Activated CD4-positive, alpha-beta T cell treated with anti-CD3 and anti-CD28 coated beads, Interleukin-2, amount 10 ng/mL, durations not matched to agents 24 days and 14 days (primary cell): ENCODE measurements at places on chromosomes 12 and 14.

GRCh38 chr12:88662961-88663360 is 82.7 kb upstream of the KITLG start:
- no peak for DNase-seq

DNA sequence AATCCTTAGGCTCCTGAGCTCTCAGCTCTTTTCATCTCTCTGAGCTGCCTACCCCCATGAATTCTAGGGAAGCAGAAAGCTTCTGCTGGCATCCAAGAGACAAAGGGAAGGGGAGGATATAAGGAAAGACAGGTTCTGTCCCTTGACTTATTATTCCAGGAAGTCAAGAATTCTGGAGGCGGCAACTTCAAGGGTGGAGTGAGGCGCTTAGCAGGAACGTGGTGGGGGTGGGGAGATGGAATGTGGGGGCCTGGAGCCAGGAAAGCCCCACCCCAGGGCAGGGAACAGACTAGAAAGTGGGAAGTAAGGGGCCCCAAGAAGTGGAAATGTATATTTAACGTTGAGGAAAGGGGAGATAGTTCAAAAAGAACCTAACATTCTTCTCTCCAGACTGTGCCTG is 1.4 kb downstream of the CALCOCO1 start:
- DNase-seq = no peak

DNA sequence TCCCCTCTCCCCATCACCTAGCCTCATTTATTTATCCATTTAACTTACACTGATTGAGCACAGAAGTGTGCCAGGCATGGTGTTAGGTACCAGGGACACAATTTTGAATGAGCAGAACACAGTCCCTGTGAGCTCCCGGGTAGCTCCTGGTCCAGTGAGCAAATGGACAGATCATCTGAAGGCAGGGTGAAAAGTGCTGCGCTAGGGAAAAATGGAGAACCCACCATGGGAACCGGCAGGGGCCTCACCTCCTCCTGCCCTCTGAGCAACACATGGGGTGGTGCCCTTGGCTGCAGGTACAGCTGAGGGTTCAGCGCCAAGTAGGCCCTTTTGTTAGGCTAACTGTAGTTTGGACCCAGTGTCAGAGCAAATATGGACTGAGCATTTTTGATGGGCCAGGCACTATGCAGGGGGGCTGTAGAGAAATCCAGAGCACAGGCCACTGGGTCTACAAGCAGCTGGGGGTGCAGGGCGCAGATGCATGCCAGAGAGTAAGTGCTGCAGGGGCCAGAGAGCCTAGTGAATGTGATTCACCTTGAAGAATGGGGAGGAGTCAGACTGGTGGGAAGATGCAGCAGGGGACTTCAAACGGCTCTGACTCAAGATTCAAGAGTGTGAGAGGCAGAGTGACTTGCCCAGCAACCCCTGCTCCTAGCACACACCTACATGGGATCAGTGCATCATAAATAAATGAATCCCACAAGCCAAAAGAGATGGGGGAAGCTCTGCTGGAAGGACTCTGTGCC is 28.2 kb downstream of the LTBP2 start:
- no peak for DNase-seq

DNA sequence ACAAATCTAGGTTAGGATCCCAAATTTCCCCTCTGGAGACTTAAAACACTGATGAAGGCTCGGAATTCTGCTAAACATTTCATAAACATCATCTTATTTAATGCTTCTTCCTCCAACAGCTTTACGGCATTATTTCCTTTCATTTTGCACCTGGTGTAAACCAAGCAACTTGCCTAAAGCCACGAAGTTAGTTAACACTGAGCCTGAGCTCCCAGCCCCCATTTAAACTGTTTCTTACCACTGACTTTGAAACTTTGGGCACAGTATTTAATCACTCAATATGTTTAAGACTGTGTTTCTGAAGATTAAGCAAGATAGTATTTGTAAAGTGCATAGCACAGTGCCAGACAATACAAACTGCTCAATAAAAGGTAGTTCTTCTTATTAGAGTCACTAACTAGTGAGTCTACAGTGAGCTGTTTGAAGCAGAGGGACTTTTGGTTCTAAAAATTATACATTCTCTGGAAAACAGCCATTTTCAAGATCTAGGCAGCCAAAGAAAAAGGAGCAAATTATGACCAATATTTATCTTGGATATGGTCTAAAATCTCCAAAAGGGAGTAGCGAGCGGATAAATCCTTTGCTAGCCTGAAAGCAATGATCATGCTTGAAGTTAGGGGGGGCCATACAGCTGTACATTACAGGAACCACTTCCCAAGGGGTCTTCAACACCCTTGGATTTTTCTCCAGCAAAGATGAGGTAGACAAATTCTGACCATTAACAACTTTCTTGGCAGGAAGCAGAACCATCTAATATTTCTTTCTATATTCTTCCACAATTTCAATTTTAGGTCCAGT is 4.0 kb downstream of the EGLN3 start:
- DNase-seq = no peak

DNA sequence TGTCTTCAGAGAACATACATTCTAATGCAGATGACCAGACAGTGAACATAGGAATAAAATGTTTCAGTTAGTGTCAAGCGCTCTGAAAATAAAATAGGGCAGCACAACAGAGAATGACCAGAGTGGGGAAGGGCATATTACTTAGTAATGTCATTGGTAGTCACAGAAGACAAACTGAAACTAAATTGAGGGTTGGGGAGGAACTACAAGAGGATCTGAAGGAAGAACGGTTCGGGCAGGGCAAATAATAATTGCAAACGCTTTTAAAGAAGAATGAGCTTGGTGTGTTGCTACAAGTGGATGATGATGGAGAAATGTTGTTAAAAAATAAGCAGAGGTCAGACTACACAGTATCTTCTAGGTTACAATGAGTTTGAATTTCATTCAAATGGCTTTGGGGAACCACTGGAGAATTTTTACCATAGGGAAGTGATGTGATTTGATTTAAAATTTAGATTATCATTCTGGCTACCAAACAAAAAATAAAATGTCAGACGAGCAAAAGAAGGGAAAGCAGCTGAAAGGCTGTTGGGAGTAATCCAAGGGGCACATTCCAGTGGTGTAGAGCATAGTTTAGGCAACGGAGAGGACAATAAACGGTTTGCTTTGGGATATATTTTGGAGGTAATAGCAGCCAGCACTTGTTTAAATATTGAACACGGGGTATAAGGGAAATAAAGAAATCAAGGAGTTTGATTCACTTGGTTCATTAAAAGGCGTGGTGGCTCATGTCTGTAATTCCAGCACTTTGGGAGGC is 56.3 kb upstream of the SLC6A13 start:
- DNase-seq = no peak

DNA sequence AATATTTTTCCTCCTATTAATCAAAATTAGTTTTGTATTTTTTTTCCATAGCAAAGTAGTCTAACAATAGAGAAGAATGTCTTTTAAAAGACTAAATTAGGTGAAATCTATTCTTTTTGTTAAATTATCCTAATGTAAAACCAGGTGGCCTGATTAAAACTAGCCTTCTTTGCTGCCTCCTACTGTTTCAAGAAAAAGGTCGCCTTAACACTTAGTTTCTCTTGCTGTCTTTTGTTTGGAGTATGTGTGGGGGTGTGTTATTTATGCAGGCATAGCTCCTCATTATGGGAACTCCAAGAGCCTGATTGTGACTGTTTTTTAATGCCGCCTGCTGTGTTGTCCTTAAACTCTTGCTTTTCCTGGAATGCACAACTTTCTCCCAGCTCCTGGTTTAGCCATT is 855.3 kb downstream of the DIO2 start:
- no peak for DNase-seq

DNA sequence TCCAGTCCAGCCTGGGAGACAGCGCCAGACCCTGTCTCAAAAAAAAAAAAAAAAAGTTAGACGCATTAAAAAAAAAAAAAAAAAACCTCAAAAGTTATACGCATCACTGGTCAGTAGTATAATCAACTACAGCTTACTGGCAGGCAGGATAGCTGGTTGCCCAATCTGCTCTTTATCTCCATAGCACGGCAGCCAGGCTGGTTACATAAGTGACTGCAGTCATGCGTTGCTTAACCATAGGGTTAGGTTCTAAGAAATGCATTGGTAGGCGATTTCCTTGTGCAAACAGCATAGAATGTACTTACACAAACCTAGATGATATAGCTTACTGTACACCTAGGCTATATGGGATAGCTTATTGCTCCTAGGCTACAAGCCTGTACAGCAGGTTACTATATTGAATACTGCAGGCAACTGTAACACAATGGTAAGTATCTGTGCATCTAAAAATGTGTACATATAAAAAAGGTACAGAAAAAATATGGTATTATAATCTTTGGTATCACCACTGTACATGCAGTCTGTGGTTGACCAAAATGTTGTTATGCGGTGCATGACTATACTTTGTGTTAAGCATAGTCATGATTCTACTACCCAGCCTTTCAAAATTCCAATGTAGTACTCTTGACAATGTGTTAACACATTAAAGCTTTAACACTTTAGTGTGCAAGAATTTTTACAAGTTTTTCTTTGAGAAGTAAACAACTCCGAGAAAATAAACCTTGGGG is 8.1 kb downstream of the L2HGDH start:
- DNase-seq = no peak

DNA sequence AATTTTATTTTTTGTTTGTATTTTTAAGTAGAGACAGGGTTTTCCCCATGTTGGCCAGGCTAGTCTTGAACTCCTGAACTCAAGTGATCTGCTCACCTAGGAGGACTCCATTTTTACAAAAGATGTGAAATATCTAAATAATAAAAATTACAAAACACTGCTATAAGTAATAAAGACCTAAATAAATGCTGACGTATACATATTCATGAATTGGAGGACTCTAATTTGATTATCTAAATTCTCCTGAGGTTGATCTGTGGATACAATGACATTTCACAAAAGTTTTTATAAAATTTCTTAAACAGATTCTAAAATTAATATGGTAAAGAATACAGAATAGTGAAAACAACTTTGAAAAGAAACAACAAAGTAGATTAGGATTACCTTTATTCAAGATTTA is 1224.0 kb downstream of the SLC16A7 start:
- no peak for DNase-seq

- no peak for DNase-seq
Measured at GRCh38 chr12:116717466-116718437, 20.1 kb downstream of the SPRING1 start.

- no peak for DNase-seq
Measured at GRCh38 chr12:49121047-49121696, 10.0 kb downstream of the TUBA1B start.

DNA sequence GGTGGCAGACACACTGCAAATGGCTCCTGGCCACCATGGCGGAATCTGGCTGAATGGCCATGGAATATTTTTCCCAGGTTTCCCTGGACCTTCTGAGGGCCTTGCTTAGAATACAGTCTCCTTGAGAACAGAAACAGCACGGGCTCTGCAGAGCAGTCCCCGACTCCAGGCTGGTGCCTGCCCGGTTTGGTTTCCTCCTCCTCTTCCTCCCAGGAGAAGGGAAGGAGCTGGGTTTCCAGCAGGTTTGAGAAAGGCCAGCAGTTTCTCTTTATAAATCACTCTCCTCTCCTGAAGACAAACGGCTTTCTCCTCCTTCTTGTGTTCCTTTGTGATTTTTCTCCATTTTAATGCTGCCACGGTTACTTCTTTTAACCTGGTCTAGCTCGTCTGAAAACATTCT is 106.8 kb upstream of the RFLNA start:
- no peak for DNase-seq

- DNase-seq = no peak
Measured at GRCh38 chr12:25884920-25885234, 73.6 kb upstream of the RASSF8 start.

- DNase-seq = no peak
Measured at GRCh38 chr12:98817742-98818141, 172.7 kb downstream of the APAF1 start.

DNA sequence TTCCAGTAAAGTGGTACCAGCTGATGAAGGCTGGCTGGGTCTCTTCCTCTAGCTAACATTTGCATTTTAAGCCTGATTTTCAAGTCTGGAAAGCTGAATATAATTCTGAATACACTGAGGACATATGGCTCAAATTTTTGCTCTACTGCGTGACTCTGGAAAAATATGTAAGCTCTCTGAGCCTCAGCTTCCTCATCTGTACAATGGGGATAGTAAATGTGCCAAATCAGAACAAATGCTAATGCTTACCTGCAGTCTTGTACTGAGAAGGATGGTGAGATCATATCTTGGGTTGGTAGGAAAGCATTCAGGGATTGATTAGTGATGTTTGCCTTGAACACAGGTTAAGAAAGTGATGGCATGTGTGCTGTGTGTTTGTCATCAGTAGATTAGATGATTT is 14.6 kb downstream of the HNF1A start:
- no peak for DNase-seq

DNA sequence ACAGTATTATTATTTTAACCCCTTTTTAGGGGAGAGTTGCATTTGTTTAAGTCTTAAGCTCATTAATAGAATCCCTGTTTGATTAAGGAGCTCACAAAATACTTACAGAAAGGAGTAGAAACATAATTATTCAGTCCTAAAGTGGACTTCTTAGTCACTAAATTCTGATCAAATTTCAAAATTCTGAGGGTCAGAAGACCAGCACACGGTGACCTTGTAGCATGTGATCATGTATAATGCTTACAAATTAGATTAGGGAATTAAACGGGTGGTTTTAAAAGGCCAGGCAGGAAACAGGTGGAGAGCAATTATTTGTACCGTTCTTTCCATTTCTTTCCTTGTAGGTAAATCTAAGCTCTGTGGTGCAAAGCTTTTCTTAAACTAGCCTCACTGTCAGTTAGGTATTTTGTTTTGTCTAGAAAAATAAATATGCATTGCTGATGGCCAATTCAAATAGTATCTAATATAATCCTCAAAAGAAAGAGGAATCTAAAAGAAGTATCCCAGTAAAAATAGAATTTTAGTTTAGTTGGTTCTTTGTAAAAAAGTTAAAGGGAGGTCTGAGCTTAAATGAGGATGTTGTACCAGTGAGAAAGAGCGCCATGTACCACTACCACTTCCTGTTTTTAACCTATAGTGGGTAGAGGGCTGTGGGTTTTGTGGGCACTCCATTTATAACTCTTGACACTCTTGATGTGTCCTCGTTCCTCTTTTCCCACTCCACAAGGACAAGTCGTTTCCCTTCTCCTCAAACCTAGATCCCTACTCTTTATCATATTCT is 51.1 kb downstream of the SLC38A1 start:
- peak; percentile 92 for DNase-seq

GRCh38 chr14:40623643-40624042 is 983.0 kb upstream of the LRFN5 start:
- DNase-seq = no peak

- DNase-seq = no peak
Measured at GRCh38 chr12:62808166-62808879, 126.6 kb downstream of the PPM1H start.

- DNase-seq = no peak
Measured at GRCh38 chr12:32252199-32253073, 145.8 kb downstream of the BICD1 start.

DNA sequence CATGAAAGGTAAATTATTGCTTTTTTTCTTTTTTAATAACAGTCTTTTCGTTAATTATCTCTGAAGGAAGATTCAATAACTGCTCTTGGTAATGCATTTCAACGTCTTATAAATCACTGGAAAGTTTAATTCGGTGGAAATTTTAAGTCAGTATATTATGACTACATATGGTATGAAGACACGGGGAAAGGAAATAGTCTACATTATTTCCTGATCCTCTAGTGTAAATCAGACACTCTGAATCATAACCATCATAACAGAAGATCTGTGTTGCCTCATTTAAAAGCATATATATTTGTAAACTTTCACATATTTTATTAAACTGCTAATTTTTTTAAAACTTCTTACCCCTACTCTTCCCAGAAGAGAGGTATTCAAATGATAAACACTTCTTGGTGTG is 53.7 kb downstream of the EFCAB11 start:
- no peak for DNase-seq

- DNase-seq = peak; percentile 85
Measured at GRCh38 chr14:54175298-54175942, 218.8 kb upstream of the BMP4 start.

GRCh38 chr14:21077672-21078071 is 7.6 kb downstream of the ARHGEF40 start:
- DNase-seq = no peak
